Gastrocnemius medialis (tissue), 4 donors: ENCODE measurements at places on chromosomes 6 and 20.

GRCh38 chr20:44997668-44998067 lies 31.4 kb downstream of the STK4 start:
- no peak for DNase-seq

DNA sequence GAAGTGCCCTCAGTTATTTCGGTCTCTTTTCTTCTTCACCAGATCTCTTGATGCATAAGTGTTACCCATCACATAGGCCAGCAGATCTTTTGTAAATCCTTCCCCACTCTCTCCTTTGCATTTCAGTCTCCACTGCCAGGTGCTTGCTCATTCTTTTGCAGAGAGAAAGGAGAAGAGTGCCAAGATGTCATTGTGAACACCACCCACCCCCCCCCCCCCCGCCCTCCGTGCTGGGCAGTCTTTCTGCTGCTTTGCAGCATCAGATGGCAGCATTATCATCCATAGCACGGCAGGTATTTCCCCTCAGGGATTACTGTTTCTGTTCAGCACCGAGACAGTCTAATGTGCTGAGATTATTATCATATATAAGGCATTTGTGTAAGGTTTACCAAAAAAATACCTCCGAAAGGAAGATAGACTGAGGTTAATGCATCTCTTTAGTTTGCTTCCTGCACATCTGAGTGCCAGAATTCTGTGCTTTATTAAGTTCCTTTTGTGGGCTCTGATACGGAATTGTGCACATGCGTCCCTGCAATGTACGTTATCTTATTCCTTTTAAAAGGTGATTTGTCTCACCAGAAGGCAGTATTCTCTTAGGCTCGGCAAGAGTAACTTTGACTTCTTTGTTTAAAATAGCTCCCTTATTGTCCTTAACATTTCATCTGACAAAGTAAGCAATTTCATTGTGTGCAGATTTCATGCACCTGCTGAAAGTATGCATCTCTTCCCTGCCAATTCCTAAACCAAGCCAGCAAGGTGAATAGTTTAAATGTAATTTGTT lies 128.8 kb downstream of the PHACTR1 start:
- no peak for DNase-seq

DNA sequence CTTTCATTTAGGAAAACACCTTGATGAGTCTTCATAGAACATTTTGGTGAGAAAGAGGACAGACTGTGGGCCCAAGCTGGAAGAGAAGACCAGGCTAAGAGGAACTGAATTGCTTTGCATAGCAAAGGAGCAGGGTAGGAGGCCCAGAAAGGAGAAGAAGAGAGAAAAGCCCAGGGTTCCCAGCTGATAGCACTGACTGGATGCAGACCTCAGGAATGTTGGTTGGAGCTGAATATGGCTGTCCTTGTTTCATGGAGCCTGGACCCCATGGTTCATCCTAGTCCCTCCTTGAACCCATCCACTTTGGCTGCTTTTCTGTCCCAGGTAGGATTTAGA lies 18.0 kb upstream of the ZFAND3 start:
- DNase-seq: no peak

GRCh38 chr20:32158943-32159660 lies 48.4 kb downstream of the PLAGL2 start:
- no peak for DNase-seq

GRCh38 chr6:118529756-118530155 lies 18.3 kb upstream of the PLN start:
- no peak for DNase-seq

DNA sequence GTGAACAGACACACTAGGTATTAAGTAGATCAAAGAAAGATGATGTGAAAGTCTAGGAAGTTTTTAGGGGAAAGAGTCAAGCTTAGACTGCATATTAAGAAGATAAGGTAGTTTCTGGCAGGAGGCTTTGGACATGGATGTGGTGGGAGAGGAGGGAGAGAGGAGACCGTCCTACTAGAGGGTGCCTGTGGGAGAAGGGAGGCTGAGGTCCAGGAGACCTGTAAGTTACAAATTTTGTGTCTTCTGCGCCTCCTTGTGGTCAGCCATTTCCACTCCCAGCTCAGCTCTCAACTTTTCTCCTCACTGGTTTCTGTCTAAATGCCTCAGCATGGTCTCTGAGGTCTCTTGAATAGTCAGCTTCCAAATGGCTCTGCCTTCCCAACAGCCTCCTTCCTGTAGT lies 193.5 kb downstream of the UNC5CL start:
- DNase-seq: no peak

- DNase-seq: no peak
Measured at GRCh38 chr6:4598384-4598995, 177.7 kb upstream of the CDYL start.

DNA sequence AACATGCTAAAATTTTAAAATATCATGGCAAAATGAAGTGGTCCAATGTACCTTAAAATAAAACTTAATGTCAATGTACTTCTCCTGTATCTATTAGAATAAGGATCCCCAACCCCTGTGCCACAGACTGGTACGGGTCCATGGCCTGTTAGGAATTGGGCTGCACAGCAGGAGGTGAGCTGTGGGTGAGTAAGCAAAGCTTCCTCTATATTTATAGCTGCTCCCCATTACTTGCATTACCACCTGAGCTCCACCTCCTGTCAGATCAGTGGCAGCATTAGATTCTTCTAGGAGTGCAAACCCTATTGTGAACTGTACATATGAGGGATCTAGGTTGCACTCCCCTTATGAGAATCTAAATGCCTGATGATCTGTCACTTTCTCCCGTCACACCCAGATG lies 86.0 kb downstream of the SLC16A10 start:
- no peak for DNase-seq

- no peak for DNase-seq
Measured at GRCh38 chr6:29887330-29887818, 55.0 kb upstream of the HLA-A start.

GRCh38 chr6:87366899-87367298 lies 22.3 kb downstream of the C6orf163 start:
- no peak for DNase-seq

DNA sequence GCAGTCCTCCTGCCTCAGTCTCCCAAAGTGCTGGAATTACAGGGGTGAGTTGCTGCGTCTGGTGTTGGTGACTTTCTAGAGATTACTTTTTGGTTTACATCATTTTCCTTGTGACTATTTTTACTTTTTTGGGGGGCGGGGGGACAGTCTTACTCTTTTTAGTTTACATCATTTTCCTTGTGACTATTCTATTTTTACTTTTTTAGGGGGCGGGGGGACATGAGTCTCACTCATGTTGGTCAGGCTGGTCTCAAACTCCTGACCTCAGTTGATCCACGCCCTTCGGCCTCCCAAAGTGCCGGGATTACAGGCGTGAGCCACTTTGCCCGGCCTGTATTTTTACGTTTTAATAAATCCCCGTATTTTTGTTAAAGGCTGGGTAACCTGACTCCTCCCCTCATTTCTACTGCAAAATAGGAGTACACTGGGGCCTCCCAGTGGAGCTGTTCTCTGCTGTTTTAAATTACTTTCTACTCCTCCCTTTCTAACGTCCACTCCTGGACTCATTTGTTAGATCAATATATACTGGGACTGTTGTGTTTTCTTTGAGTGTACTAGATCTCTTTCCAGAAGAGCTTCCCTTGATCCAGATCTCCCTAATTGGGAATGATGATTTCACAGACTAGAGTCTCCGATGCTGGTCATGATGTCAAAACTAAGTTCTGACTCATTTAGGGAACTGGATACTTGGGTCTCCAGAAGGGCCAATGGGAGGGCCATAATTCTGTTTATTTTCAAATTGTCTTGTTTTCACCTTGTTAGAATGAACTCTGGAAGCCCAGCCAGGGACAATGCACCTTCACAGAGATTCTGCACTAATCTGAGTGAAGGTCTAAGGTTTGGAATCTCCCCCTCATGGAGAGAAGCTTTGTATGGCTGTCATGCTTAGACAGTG lies 9.2 kb downstream of the HSPA1B start:
- no peak for DNase-seq
